ENCODE measurements at places on chromosomes 7 and 10.

DNA sequence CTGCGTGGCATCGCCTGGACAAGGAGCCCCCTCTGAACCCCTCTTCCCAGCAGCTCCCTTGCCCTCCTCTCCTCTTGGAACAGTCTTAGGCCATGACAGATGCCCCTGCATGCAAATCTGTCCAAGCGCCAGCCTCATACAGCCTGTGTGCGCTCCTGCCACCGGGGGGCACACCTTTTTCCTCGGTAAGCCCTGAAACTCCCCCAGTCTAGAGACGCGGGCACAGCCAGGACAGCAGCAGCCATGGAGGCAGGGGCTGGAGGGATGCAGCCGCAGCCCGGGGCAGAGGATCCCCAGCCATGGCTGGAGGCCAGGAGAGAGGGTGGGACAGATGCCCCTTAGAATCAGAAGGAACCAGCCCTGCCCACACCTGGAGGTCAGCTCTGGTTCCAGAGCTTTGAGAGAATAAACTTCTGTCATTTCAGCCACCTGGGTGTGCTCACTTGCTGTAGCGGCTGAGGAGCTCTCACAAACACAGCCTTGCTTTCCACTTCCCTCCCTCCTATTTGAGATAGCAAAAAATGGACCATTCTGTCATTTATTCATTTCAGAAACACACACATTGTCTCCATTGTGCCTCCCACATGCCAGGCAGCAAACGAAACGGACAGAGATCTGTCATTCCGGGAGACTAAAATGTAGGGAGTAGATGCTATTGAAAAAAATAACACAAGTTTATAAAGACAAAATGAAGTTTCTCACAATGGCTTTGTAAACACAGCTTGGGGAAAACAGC, 241.5 kb downstream of the WDR37 start:
- DNase-seq = no peak

DNA sequence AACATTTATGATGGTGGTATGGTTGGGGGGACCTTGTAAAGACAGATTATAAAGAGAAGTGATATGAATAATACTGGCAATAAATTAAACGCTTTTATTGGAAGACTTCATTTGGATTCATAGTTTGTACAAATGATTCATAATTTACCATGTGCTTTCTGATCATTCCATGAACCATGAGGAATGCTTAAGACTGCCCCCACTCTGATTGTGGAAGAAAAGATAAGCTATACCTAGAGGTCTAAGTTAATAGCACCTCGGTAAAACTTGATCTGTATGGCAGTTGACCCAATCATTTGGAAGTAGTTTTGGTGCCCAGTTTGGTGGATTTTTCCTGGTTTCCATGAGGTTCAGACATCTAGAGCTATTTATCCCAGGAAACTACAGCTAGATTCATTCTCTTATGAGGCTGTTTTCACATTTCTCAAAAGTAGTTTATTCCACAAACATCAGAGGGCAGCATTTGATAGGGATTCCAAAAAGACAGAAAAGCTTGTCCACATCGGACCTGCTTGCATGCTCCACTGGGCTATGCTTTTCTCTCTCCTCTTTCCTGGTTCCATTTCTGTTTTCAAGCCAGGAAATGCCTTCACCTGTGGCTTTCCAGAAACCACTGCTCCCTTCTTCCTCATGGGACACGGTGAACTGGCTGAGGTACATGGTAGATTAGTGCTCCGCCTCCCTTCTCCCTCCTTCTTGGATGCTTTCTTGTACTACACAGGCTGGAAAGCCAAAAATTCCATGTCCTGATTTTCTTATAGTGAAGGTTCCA, 29.2 kb downstream of the TFAM start:
- peak; percentile 68 for DNase-seq

- peak; percentile 93 for DNase-seq
Measured at GRCh38 chr7:75732764-75733630, 5.7 kb downstream of the HIP1 start.

DNA sequence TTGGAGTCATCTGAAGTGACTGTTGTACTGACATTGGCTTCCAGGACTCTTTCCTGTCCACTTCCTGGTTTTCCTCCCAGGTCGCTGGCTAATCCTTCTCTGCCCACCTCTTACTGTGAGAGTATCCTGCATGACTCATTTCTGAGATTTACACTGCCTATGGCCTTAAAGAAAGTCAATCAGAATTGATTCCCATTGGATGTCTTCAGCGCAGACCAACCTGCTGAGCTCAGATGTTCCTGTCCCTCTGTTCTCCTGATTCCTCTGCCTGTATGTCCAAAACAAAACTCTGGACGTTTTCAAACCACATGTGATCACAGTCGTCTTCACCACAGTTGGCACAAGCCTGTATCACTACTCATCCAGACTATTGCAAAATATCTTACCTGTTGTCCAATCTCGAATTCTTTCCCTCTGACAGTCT, 262.1 kb downstream of the CREB5 start:
- no peak for DNase-seq

- no peak for DNase-seq
Measured at GRCh38 chr7:130719541-130719940, 14.5 kb downstream of the KLF14 start.

- DNase-seq = peak; percentile 34
Measured at GRCh38 chr10:70558871-70559810, 43.4 kb downstream of the PRF1 start.

DNA sequence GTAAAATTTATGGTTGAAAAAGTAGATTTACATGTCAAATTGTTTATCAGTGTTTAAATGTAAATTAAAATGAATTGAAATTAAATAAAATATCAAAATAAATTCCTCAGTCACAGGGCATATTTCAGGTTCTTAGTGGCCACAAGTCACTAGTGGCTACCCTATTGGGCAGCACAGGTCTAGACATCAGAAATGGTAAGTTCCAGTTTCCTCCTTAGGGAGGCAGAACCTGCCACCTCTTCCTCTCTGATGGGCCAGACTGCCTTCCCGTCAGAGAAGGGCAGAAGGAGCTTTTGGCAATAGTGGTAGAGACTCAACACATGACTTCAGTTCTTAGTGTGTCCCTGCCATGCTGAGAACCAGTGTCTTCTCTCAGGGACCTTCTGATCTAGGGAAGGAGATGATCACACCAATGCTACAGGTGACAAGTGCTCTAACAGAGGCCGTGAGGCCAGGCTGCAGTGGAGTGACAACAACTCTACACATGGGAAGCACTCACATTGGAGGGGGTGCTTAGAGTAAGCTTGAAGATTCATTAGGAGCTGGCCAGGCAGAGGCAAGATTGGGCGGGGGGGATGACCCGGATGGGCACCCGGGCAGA, 14.4 kb upstream of the PCBD1 start:
- DNase-seq = no peak

- no peak for DNase-seq
Measured at GRCh38 chr10:125206623-125207022, 46.3 kb upstream of the CTBP2 start.

GRCh38 chr10:23331567-23332301, 12.9 kb downstream of the C10orf67 start:
- DNase-seq = peak; percentile 97

DNA sequence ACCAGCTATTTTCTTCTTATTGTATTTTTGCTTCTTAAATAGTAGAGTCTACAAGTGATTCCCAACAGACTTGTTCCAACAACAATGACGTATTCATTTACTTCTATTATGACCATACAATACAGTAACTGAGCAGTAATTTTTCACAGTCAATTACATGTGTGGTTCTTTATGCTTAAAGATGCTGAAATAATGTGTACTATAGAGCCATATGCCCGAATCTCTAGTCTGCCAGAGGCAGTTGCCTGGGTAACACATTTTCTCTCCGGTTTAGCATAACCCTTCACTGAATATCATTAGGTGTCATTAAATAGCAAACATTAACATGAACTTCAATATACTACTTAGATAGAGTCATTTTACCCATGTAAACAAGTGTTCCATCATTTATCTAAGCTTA, 75.0 kb downstream of the SLC25A13 start:
- DNase-seq = no peak

DNA sequence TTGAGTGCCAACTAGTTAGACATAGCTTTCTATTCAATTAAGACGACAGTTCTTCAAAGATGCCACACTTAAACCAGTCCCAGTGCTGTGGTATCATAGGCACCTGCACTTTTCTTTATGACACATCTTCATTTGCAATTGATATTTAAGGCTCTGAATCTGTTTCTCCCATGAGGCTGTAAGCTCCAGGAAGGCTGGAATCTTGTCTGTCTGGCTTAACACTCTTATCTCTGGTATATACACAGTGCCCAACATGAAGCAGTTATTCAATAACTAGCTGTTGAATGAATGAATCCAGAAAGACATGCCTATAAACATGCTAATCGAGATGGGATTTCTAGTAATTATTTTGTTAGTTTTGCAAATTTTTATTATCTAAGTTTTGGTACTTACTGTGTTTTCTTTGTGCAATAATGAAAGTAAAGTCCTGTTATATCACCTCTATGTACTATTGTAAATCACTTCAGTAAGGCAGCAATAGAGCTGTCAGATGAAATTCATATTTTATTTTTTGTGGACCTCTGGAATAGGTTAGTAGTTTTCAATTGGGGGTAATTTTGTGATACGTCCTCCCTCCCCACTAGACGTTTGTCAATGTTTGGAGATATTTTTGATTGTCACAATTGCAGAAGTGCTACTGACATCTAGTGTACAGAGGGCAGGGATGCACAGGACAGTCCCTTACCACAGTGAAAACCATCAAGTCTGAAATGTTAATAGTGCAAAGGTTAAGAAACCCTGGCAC, 51.3 kb upstream of the STEAP4 start:
- no peak for DNase-seq

DNA sequence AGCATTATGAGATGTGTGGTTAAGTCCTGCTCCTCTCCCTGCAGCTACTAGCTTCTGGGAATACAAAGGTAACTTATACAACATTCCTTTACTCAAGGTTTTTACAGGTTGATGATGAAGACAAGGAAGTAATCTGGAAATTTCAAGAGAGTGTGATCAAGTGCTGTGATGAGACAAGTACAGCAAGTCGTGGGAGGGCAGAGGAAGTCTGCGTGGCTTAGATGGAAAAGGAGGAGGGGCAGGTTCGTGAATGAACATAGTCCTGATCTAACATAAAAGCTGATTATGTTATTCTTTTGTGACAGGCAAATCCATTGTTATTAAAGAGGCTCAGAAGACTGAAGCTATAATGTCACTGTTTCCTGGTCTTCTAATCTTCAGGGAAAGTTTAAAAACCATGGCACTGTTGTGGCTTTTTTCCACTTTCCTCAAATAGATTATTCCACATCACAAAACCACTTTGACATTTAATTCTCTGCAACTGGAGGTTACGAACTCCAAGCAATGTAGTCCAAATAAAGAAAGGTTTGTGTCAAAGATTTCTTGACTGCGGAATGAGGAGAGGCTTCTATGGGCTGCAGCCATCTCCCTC, 84.1 kb downstream of the CPXM2 start:
- DNase-seq = no peak

All from HCEC 1CT (cell line).